GM13976 (cell line): ENCODE measurements at places on chromosomes 13 and 19.

DNA sequence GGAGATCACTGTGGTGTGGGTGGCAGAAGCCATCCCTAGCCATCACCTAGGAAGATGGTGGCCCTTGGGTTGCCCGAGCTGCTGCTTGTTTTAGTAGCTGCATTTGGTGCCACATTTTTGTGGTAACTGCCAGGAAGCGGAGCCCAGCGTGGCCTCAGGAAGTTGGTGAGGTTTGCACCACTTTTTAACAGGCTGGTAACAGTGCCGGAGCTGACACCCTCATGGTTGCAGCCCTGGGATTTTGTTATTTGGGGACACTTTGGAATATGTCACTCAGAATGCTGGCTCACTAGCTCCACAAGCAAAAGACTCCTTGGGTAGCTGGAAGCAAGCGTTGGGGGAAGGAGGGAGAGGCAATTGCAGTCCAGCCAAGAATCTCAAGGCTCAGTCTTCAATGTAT is 22.1 kb downstream of the ACTN4 start:
- no peak for DNase-seq

GRCh38 chr19:35959968-35960320 is 23.8 kb downstream of the LRFN3 start:
- no peak for DNase-seq

- DNase-seq, result no peak
These were observed 98.6 kb downstream of the RBM26 start for GRCh38 chr13:79307433-79307861.

DNA sequence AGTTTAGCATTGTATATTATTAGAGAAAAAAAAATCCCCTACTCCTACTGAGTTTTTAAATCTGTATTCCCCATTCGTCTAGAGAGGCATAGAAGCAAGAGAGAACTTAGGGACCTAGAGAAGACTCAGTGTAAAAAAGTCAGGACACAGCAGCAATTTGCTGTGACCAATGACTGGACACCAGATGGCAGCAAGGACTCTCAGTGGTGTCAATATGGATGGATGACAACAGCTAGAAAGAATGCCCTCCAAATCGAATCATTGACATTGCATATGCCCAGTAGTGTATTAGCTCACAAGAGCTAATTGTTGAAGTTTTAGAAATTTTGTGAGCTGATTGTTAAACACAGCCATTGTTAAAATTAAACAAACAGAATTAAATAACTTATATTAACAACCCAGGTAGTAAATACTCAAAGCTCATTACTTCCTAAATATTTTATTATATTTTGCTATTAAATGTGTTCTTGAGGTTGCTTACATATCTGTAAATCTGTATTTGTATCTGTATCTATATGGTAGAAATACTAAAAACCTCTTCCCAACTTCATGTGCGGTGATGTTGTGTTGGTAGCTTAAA is 43.9 kb downstream of the SIAH3 start:
- DNase-seq, result peak; percentile 62

DNA sequence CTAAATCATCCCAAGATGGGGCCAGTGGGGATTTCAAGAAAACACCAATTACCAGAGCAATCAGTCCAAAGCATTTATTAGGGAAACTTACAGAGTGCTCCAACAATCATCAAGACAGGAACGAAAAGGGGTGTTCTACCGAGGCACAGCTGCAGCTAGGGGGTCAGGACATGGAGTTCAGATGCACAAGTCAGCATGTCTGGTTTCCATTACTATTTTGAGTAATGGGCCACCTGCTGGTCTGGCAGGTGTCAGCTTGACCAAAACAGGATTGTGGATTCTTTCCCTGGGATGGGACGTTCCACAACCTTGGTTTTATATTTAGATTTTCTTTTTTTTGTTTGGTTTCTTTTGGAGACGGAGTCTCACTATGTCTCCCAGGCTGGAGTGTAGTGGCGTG is 3.9 kb upstream of the UBL5 start:
- no peak for DNase-seq

DNA sequence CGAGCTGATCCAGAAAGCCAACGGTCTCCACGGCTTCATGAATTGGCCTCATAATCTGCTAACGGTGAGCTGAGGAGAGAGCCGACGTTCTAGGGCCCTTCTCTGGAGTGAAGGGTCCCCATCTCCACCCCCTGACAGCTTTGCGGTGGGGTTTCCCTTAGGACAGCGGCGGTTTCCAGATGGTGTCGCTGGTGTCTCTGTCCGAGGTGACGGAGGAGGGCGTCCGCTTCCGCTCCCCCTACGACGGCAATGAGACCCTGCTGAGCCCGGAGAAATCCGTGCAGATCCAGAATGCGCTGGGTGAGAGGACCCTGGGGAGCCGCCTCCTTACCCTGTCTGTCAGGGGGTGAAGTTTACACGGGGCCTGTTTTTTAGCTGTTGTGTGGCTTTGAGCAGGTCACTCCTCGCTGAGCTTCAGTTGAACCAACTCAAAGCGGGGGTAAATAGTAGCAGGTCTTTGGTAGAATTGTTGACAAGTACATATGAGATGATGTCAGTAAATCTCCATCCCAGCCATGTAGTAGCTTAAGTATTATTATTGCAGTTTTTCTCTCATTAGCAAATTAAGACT is 801 bp downstream of the QTRT1 start:
- DNase-seq, result peak; percentile 71

DNA sequence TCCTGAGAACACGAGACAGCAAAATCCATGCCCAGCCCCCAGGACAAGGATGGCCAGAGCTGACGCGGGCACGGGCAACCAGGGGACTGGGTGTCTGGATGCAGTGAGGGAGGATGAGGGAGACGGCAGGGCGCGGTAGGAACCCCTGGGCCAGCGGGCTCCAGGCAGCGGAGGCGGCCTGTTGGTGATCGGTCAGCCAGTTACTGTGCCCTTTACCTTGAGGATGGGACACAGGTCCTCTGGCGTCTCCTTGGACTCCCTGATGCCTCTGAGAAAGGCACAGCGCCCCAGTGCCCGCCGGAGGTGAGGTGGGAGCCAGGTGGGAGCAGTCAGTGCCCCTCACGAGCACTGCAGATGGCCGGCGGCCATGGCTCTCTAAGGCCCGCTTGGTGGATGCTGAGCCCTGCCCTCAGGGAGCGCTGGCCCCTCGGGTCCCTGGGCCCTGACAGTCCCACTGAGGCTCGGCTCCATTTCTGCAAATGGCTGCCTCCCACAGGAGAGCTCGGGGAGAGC is 31.2 kb downstream of the C13orf46 start:
- DNase-seq, result no peak
